ENCODE measurements at places on chromosomes 13 and 19.

DNA sequence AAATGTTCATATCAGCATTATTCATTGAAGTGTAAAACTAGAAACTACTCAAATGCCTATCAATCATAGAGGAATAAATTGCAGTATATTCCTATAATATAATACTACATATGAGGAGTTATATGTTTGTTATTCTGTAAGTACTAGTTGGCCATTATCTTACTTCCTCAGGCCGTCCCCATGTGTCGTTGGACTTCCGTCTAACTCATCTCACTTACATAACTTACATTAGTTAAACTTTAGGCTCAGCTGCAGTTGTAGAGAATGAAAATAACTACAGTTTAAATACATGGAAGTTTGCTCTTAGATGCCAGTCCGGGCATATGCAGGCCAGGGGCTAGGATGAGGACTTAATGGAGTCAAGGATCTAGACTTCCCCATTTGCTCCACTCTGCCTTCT lies 8.6 kb upstream of the EPSTI1 start:
- DNase-seq: no peak

DNA sequence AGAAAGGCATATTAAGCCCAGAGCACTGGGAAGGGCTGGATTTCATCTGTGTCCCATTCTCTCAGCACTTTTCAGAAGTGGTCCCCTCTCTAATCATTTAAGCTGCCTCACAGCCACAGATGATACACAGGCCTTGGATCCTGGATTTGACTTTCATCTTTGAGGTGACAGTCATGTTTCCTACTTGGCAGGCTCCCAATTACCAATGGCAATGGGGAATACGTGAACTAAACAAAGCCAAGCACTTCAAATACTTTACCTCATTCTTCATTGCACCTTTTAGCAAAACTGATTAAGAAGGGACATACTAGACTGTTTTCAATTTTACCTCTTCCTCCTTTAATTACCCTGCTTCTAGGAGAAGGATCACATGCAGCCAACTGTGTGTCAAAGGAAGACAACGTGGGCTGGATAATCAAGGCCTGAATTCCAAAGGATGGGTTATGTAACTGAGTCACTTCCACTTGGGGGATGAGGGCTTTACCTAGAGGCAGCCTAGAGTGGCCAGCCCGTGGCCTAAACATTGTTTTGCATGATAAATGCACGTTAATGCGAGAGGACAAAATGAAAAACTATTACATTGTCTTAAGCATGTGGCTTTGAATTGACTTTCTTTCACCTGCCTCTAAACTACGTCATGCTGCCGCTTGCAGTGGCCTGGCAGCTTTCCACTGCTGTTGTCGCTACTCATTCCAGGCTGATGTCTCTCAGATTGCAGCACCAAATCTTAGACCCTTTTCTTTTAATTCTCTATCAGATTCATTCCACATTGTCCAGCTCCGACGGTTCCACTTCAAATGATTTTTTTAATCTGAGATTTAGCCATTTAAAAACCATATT lies 95.0 kb downstream of the KCTD12 start:
- DNase-seq: no peak

DNA sequence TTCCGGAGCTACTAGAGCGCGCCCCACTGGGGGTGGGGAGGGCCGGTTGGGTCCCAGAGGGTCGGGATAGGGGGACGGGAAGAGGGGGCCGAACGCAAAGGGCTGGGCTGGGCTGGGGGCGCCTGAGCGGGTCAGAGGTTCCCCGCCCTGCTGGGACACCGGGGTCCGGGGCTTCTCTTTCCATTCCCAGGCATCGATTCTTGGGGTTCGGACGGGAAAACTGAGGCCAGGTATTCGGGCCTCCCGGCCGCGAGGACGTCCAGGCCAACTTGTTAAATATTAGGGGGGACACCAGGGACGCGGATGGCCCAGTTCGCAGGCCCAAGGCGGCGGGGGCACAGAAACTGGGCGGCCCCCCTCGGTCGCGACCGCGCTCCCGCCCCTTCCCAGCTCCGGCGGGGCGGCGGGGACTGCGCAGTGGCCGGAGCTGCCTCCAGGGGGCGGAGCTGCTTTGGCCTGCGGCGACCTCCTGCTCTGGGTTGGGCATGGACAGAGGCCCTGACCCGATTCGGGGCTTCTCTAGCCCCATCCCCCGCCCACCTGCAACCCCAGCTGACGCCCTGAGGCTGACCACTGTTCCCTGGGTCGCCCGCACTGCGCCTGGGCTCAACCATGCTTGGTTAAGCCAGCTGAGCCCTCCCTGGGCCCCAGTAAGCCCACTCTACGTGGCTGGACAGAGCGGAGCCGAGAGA lies 1.2 kb upstream of the KLF16 start:
- DNase-seq: peak; percentile 44

DNA sequence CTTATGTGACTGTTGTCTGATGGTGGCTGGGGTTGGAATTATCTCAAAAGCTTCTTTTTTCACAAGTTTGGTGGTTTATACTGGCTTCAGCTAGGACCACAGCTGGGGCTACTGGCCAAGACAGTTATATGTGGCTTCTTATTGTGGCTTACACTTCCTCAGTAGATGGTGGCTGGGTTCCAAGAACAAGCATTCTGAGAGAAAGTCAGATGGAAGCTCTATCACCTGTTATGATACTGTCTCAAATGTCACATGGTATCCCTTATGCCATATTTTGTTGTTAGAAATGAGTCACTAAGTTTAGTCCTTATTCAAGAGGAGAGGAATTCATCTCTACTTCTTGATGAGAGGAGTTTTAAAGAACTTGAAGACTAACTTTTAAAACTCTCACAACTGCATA lies 41.6 kb downstream of the NDFIP2 start:
- no peak for DNase-seq

DNA sequence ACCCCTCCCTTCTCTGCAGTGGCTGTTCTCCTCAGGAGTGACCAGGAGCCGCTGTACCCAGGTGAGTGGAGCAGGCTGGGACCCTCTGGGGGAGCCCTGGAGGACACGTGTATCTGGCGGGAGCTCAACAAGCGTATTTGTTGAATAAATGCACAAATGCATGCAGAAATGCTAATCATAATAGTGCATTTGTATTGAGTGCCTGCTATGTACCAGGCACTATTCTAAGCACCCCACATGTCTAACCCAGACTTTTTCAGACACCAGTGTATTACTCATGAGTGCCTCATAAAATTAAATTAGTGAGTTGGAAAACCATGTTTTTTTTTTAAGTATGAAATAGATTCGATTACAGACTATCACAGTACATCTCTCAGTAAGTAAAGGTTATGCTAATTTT lies 7.9 kb downstream of the HPN start:
- DNase-seq: no peak

- DNase-seq: no peak
Observed at GRCh38 chr13:59734393-59734792, 429.3 kb downstream of the DIAPH3 start.

- DNase-seq: no peak
Observed at GRCh38 chr13:97136418-97136817, 85.7 kb upstream of the MBNL2 start.

DNA sequence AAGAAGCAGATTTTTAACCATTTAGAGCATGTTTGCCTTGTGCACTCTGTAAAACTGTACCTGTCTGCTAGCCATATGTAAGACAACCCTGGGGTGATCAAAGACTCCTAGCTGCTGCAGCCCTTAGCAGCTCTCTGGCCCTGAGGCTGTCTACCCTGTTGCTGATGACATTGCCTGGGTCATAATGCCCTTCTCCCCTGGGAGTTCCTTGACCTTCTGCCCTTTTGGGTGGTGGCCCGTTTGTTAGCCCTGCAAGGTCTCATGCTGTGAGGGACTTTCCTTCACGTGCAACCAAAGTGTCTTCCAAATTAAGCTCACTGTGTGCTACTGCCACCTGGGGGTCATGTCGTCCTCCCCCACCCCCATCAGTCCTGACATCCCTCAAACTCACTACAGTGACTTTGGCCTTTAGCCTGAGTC lies 7.4 kb downstream of the GPC6 start:
- DNase-seq: no peak

DNA sequence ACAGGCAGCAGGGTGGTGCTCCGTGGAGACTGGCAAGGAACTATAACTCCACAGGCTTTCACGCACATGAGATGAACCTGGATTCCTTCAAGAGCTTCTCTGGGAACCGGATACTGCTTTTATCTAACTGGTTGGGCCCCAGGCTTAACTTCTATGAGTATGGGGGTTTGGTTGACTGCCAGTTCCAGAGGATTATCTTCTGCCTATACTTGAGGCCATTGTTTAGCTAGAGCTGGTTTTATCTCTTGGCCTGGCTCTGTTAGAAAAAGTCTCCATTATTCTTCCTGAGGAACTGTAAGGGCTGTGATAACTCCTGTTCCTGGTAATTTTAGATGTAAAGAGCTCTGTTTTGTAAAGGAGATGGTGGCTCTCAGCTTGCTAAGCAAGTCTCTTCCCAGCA lies 40.9 kb downstream of the ZNF846 start:
- no peak for DNase-seq

- no peak for DNase-seq
Observed at GRCh38 chr13:33624253-33624652, 193.7 kb upstream of the RFC3 start.

DNA sequence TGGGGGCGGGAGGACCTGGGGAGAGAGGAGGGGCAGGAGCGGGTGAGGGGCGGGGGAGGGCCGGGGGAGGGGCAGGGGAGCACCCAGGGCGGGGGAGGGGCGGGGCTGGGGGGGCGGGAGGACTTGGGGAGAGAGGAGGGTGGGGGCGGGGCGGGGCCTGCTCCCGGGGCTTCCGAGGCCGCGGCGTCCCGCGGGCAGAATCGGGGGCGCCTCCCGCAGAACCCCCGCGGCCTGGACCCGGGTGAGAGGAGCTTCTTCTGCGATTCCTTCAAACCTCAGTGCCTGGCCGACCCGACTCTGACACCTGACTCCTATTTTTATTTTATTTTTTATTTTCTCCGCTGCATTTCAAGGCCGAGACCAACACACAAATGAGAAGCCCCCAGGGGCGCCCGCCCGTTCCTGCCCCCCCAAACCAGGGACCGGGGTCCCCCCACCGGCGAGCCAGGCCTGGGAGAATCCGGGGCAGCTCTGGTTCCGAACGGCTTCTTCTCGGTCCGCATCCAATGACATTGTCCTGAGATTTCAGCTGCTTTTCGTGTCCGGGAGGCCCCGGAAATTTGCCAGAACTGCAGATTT lies 470 bp upstream of the GRTP1 start:
- DNase-seq: no peak

DNA sequence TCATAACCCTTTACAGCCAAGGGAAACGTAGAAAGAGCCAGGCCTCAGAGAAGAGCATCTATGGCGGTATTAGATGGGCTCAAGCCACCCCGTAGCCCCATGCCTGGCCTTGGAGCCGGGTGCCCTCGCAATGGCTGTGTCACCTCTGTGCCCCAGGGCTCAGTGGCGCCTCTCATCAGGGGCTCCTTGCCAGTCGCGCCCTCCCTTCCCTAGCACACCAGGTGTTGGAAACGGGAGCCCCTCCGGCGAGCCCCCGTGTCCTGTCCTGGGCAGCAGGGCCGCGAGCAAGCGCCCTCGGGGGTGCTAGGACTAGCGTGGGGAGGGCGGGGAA lies 453 bp downstream of the ZNF256 start:
- no peak for DNase-seq

Data from amygdala (tissue), 56 donors.